Stimulated activated CD4-positive, alpha-beta T cell treated with anti-CD3 and anti-CD28 coated beads, Interleukin-1b, Interleukin-23, amount 100 ng/mL, for 1 hour (primary cell): ENCODE measurements at places on chromosomes 2 and 18.

GRCh38 chr2:154198866-154199265 lies 327.1 kb downstream of the GALNT13 start:
- no peak for DNase-seq

DNA sequence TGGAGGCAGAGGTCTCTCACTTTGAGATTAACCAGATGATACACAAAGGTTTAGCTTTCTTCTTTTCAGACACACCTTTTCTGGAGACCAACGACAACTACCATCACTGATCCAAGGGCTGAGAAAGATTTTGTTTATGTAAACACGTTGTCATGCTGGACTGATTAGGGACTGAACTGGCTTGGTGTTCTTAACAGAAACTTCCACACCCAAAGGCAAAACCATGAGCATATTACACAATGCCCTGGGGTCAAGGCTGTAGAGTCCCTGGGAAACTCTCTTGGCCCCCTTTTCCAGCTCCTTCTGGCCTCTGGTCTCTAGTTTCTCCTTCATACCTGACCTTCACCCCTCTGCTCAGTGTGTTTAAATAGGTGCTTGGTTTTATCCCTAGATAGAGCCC lies 447.0 kb upstream of the TCF4 start:
- no peak for DNase-seq

- no peak for DNase-seq
Observed at GRCh38 chr18:13548966-13549879, 177.1 kb downstream of the FAM210A start.

DNA sequence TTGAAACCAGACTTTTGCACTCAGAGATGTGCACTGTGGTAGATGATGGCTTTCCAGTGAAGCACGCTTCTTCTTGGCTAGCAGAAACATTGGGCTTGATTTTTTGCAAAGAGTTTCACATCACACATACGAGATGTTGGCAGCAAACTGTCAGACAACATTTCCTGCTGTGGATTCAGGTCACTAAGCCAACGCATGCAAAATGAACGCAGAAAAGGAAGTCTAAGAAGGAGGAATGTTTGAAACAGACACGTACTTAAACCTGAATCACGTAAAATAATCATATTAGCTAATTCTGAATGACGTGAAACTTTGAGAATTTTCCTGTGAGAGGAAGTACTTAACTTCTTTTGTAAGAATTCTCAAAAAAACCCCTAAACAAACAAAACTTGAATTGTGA lies 88.1 kb downstream of the EPB41L3 start:
- no peak for DNase-seq

DNA sequence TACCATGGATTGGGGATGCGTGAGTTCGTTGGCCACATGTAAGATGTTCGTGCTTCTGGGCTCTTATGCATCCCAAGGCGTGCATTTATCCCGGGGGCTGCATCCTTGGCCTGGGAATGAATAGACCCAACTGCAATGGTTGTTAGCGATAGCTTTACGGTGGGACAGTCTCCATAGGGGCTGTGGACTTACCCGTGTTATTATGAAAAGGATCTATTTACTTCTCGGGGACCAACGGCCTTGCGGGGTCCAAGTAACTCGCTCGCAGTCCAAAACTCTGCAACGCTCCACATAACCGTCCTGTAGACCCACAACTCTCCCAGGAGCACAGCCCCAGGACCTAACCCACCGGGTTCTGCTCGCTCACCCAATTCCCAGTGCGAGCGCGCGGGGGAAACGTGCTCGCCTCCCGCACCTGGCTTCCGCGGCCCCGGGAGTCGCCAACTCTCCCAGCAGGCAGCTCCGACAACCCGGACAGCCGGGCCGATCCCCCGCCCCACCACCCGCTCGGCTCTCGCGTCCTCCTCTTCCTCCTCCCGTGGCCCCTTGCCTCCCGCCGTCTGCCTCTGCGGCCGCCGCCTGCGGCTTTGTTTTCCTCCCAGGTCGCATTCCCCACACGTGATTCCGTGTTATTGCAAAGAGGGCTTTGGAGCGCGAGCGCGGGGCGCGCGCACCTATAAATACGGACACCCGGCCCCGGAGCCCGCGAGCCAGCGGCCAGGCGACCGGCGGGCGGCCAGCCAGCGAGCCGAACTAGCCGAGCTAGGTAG lies at the start of gene CABLES1:
TSS of gene CABLES1 (plus strand) at position 706 of the 770 bp plus-strand sequence. CDS start 278 bp downstream, outside the sequence.
- DNase-seq: no peak

DNA sequence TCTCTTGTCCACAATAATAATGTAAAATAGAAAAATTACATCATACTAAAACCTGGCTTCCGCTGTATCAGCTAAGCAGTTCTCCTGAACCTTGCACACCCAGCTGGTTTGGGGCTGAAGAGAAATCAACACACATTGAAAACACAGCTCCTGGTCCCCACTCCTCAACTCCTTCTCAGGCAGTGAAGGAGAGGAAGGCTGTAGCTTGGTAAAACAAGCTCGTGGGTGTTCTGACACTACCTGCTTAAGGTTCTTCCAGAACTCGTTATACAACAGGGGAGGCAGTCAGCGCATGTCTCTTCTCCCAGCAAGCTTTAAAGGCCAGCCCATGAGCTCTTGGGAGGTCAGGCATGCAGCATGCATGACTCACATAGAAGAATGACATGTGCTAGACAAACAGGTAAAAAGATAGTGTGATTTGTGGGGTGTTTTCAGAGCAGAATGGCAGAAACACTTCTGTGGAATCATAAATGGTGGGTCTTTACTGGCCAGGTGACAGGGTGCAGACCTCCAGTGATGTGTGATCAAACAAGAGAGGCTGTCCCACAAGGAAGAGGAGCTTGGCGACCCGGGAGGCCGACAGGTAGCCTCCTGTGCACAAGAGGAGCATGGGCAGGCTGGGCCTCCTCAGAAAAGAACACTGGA lies 69.1 kb downstream of the UXS1 start:
- no peak for DNase-seq

DNA sequence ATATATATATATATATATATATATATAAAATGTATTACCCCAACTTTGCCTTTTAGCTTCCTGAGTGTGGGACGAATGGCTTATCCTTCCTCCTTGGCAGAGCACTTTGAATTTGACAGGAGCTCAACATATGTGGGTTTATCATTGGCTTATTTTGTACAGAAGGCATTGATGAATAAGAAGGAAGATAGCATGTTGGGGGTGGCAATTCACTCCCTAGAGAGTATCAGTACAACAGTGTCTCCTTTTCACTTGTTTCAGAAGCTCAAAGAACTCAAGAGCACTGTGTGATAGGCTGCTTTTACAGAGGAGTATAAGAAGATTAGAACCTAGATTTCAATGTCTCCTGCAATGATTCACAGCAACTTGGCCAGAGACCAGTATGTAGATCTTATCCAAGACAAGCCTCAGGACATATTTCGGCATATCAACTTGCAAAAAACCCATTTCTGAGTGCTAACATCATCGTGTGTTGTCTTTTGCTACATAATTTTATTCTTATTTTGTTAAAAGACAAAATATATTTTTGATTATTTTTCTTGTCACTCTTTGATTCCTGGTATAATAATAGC lies 345.8 kb downstream of the SOCS6 start:
- DNase-seq: no peak

DNA sequence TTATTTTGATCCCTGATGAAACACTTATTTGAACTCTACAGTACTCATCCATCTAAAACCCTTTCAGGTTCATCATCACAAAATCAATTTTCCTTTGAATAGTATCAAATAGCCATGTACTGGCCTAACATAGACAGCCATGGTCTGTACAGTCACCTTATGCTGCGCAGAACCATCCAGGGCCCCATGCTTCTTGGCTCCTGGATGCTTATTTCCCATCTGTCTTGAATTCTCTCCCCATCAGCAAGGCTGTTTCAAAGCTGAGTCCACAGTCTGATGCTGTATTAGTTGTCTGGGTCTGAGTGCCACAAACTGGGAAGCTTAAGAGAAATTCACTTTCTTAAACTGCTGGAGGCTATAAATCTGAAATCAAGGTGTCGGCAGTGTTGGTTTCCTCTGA lies 290.2 kb downstream of the OSR1 start:
- DNase-seq: no peak
